Aorta (tissue), 5 donors: ENCODE measurements at places on chromosomes 16 and 17.
A peak's percentile ranks its signal among the peaks of the same experiment; 100 is the strongest.

- peak; percentile 55 for DNase-seq
Measured at GRCh38 chr16:80803339-80804055, 901 bp downstream of the CDYL2 start.

- DNase-seq: no peak
Measured at GRCh38 chr17:50134206-50135110, 4.5 kb upstream of the SAMD14 start.

DNA sequence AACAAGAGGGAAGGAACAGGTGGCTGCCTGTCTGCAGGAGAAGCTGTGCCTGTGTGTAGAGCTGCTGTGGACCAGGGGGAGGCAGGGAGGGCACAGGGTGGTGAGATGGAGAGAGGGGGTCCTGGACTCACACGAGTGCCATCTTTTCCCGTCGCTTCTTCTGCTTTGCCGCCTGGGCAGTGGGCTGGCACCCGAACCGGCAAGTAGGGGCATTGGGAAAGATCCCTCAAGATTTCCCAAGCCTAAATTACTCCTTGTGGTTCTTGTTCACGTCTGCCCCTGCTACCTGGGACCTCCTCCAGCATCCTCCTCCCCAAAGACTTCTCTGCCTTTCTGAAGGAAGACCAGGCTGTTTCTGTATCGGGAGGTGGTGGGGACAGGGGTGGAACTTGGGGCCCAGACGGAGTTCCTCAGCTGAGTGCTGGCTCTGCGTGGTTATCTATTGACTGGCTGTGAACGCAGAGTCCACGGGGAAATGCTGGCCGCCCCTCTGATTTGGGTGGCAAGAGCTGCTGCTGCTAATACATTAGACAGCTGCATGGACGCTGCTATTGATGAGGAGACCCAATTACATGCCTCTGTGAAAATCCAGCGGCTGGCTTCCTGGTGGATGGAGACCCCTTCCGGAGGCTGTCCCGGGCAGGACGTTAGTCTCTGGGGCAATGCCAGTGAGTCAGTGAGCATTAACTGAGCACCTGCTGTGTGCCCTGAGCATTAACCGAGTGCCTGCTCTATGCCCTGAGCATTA, 114.5 kb downstream of the OR1D5 start:
- DNase-seq: peak; percentile 31

- no peak for DNase-seq
Measured at GRCh38 chr17:44176671-44177501, 6.4 kb downstream of the ASB16 start.

GRCh38 chr16:49454426-49455180, 81.0 kb downstream of the C16orf78 start:
- DNase-seq: peak; percentile 45

GRCh38 chr16:84911486-84912216, 91.9 kb downstream of the CRISPLD2 start:
- no peak for DNase-seq

DNA sequence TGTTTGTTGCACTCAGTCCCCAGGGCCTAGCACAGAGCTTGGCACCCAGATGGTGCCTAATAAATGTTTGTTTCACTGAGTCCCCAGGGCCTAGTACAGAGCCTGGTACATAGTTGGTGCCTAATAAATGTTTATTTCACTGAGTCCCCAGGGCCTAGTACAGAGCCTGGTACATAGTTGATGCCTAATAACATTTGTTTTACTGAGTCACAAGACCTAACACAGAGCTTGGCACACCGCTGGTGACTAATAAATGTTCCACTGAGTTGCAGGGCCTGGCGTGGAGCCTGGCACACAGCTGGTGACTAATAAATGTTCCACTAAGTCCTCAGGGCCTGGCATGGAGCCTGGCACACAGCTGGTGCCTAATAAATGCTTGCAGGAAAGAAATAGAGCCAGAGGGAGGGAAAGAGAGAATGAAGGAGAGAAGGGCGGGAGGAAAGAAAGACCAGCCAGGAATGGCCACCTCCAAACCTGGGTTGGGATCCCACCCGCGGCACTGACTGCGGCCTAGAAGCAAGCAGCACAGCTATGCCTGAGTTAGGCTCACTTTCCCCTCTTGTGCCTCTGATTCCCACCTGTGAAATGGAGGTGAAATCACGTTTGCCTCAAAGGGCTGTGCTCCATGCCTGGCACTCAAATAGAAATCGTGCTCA, 7.5 kb downstream of the SLC5A11 start:
- DNase-seq: no peak

DNA sequence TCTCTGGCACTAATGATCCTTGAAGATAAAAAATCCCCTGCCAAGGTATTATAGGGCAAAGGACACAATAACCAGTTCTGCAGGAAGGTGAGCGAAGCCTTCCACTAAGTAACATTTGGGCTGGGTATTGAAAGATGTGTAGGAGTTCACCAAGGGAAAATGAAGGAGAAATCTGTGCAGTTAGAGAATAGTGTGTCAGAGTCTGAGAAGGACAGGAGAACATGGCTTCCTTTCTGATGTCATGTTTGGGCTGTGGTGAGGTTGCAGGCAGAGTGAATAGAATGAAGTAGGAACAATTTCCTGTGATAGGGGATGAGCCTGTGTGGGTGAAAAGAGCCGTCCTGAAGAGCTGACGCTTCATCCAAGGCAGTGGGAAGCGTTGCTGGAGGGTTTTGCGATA, 24.1 kb upstream of the CIITA start:
- DNase-seq: no peak

GRCh38 chr17:34178092-34178491, 77.0 kb upstream of the CCL2 start:
- no peak for DNase-seq

GRCh38 chr17:17966399-17966798, 5.8 kb downstream of the TOM1L2 start:
- no peak for DNase-seq

GRCh38 chr16:79826732-79827475, 226.4 kb upstream of the MAF start:
- no peak for DNase-seq

DNA sequence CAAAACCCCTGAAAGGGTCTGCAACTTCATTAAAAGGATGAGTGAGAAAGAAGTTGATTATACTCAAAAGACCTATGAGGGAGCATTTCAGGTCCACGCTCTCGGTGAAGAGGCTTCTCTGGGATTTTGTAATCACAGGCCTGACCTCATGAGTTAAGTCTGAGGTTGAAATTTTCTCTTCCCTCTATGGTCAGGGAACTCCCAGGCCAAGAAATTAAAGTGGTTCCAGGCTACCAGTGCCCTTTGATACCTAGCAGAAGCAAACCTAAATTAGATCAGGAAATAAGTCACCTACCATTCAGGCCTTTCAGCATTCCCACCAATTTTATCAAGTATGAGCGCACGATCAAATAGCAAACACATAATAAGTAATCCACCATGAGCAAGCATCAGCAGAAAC, 27.9 kb downstream of the MBTD1 start:
- DNase-seq: no peak

GRCh38 chr17:63275318-63275970, 170.7 kb downstream of the CYB561 start:
- no peak for DNase-seq

GRCh38 chr16:8087146-8087545, 503.2 kb downstream of the TMEM114 start:
- no peak for DNase-seq

- DNase-seq: no peak
Measured at GRCh38 chr16:17377360-17378324, 93.1 kb downstream of the XYLT1 start.

DNA sequence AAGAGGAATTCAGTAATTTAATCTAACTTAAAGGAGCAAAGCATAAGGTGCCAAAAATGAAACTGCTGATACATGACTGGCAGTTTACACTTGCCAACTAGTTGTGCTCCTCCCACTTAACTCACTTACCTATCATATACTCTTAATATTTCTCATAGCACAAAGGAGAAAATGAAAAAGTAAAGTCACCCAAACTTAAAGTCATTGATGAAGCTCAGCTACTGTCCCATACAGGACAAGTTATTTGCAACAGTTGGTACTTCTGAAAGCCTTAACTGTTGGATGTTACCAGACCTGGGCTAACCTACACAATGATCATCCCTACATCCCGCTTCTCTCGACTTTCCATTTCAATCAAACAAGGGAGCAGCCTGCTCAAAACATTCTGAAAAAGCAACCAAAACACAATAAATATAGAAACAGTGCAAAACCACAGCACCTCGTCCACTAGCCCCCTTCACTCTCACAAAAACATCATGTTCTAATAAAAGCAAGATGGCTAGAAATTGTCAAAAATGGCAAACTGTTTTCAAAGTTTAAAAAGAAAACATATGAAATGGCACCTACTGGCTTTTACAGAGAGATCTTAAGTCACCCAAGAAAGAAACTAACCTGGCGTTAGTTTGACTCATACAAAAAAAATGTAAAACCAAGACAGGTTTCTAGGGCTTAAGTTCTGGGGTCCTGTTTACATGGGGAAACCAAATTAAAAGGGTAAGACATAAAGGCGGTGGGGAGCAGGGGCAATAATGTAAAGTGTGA, 868 bp downstream of the MED13 start:
- no peak for DNase-seq

DNA sequence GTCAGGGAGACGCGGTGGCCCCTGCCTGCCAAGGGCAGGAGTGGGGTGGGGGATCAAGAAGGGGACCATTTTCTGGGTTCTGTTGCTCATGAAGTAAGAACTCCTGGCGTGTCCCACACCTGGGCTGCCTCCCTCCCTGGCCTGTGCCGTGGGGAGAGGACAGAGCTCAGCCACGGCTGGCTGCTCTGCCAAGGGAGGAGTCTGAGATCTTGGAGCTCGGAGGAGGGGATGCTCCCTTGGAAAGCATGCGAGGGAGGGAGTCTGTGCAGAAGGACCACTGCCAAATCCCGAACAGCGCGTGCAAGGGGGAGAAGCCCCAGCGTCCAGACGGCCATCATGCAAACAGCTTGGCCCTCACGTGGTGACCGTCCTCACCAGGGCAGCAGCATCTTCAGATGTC, 64.2 kb upstream of the ZNF469 start:
- no peak for DNase-seq

DNA sequence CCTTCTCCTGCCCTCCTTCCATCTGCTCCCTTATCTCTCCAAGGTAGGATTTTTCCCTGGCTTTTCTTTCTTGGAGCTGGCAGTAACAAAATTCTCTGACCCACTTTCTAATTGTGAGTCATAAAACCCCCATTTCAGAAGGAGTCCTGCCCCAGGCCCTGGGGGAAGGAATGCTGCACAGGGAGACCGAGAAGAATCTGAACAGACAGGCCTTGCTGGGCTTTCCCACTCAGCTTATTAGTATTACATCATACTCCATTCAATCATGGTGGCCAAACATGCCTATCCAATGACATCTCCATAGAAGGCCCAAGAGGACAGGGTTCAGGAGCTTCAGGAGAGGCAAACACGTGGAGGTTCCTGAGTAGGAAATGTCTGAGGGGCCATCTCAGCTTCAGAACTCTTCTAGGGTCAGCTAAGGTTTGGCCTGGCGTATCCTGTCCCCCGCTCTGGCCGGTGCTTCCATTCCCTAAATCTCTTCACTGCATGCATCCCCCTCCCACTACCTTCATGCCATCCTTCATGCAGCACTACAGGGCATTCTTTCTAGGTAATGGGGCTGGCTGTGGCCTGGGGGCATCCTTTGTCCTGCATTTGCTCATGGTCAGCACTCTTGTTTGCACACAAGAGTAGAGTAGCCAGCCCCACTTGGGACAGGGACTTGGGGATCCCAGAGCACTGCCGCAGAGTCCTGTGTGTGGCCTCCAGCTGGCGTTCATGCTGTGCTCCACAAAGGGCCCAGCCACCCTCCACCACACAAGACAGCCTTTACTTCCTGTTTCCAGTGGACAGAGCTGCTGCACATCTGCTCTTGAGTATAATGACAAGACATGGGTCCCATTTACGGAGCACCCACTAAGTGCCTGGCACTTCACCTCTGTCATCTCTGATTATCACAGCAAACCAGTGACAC, 8.2 kb downstream of the SLC6A2 start:
- no peak for DNase-seq

DNA sequence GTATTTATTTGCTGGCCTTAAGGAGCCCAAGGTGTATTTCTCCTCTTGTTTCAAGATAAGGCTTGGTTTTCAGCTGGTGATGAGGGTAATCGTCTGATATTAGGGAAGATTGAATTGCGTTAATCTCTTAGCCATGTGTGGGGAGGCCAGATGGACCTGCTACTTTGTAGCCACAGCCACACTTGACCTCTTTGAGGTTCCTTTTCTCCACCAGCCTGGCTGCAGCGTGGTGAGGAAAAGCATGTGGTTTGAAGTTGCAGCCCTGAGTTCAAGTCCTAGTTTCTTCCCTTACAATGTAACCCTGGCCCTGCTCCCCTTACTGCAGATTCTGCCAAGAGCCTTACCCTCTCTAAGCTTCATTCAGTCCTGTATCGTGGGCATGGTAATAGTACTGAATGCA, 3.1 kb downstream of the MINK1 start:
- DNase-seq: no peak
